ENCODE measurements at places on chromosomes 6 and 20.

DNA sequence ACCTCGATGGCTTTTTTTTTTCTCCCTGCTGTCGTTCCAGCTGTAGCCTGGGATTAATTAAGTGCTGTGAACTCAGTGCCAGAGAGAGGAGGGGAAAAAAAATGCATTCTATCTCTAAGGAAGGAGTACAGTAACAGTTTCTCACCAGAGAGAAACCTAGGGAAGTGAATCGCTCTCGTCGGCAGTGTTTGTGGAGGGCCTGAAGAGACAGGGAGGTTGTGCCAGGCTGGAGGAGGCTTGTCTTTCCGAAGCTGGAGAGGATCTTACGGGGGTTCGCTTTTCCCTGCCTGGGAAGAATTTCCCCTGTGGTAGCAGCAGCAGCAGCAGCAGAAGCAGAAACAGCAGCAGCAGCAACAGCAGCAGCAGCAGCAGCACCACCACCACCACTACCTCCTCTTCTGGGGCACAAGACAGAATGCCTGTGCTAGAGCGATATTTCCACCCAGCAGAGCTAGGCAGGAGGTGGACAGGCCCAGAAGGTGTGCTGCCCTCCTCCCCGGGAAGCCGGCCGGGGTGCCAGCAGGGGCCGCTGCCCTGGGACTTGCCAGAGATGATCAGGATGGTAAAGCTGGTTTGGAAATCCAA lies 186.5 kb downstream of the PDE7B start:
- no peak for DNase-seq

DNA sequence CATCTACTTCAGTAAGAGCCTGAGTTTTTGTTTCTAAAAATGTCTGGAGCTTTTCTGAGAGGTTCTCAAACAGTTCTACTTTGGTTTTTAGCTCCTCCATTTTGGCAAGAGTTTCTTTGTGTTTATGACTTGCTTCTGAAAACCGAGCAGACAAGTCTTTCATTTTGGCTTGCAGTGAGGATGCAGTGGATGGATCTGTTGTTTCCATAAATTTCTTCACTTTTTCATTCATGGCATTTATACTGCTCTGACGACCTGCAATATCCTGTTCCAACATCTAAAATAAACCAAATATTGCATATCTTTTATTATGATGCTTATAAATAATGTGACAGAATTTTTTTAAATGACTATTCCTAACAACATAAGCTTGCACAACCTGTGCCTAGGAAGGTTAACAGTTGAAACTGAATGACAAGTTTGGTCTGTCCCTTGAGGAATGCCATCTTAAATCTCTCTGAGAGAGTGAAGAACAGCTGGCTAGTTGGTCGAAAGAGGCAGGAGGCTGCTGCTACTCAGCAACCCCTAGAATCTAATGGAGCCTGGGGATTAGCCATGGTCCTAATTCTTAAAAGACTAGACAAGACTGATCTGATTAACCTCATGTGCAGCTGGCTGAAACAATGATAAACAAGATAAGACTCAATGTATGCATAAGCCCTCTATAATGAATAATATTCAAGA lies 69.8 kb downstream of the DST start:
- DNase-seq, result no peak

- DNase-seq, result no peak
Observed at GRCh38 chr6:45929421-45930361, 86.0 kb downstream of the CLIC5 start.

GRCh38 chr6:30821862-30822784 lies 62.2 kb upstream of the DDR1 start:
- no peak for DNase-seq

DNA sequence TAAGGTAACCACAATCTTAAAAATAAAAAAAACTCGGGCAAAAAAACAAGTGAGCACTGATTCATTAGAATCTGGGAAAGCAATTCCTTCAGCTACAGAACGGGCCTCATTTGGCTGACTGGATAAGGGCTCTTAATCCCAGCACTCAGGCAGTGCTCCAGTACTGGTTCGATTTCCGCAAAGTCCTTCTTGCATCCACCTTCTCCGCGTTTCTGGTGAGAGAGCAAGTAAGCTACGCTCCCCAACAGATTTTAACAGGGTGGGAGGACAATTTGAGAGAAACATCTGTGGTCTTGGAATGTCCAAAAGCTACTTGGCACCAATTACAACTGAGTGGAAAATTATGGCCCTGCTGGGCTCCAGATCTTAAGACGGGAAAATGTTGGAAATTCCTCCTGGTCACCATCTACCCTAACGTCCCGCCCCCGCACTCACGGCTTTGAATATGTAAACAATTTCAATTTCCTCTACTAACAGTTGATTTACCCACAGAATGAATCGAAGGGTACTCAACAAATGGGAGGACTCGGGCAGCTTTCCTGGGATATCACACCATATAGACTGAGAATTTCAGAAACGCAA lies 18.1 kb upstream of the ZSCAN9 start:
- no peak for DNase-seq

DNA sequence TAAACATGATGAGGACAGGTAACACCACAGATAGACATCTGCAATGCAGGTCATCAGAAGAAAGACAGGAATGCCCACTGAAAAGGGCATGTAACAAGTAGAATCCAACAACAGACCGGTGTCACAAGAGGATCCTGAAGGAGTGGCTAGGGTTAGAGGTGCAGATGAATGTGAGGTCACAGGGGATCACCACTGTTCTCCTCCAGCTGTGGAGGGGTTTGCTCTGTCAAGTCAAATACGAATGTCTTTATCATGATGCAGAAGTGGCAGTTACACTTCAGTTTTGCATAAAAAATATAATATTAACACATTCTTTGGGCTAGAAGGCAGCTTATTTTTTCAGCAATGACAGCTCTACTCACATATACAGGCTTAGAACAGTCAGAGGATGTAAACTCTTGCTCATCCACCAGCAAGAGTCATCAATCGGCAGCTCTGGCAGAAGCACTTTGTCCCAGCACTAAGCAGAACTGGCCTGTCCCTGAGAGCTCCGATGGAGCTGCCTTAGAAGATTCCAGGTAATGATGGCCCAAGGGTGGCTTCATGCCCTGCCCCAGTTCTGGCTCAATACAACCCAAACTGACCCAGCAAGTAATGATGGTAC lies 130.4 kb upstream of the TRAF3IP2 start:
- DNase-seq, result no peak

DNA sequence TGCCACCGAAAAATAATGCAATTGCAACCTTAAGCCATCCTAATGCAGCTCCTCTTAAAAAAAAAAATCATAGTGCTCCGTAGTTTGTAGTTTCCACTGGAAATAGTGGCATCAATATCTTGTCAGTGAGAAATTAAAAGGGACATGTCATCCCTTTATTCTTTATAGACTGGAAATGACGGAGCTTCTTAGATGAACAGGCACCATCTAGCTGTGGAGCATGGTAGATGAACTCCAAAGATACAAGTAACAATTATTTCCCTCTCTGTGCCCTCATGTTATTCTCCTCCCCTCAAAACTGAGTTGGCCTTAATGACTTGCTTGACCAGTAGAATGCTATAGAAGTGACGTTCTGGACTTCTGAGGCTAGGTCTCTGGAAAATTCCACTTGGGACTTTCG lies 268.1 kb upstream of the SPTLC3 start:
- no peak for DNase-seq

Data from CD4-positive, alpha-beta T cell (primary cell).